ENCODE measurements at places on chromosomes 7 and 10. TPM values are rescaled to one million over a fixed set of nuclear protein-coding genes. Genes with fewer than 3 reads are reported as not detected.

EPC1 gene
- 38.3 TPM for total RNA-seq

DNA sequence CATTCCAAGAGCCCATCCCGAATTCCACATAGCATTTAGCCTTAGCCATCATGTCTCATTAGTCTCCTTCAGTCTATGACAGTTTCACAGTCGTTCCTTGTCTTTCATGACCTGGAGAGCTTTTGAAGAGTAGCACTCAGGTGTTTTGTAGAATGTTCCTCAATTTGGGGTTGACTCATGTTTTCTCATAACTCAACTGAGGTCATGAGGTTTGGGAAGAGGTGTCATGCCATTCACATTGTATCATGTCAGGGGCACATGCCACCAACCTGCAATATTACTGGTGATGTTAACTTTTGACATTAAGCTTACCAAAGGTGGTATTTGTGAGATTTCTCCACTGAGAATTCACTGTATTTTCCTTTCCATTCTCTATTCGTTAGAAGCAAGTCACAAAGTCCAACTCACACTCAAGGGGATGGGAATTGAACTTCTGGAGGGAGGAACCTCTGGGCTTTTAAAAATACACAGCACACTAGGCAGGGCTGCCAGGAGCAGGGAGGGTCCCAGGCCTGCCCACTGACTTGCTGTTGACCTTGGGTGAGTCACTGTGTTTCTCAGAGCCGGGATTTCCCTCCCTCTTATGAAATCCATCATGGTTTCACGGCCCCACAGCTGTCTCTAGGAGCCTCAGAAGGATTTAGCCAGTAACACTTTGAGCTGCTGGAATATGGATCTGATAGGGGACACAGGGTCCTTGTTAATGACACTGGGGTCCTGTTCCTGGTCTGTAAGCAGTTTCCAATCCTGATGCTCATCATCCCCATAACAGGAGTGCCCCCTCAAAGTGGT, 74.4 kb upstream of the TCF7L2 start:
- peak; percentile 2 for DNase-seq

DNA sequence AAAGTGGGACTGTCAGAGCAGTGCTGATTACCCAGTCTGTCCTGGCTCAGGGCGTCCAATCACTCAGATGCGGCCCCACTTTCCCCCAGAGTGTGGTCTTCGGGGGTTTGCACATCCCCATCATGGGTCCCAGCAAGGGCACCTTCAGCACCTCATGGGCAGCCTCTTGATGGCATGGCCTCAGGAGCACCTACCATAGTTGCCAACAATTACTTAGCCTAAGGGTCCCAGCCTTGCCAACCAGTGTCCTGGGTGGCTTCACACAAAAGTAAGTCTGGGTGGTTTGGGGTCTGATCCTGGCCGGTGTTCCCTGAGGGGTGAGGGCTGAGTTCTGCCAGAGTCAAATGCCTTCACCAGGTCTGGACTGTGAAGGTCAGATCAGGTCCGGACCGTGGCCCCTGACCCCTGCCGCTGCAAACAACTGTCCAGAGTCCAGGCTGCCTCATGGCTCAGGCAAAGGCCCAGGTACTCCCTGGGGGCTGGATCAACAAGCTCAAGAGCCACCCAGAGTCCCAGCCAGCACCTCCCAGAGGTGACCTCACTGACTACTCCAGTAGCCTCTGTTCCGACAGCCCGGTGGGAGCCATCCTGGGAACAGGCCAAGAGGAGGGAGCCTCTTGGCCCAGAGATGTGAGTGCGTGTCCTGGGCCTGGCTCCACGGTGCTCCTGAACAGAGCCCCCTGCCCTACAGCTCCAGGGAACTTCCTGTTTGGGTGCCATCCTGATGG, 6.2 kb upstream of the MARVELD1 start:
- no peak for DNase-seq

RNF148 gene
- not detected for total RNA-seq

IFIT3 gene
- total RNA-seq = 6.7 TPM

- no peak for DNase-seq
These were observed 33.2 kb downstream of the COL17A1 start for GRCh38 chr10:104052431-104052830.

DNA sequence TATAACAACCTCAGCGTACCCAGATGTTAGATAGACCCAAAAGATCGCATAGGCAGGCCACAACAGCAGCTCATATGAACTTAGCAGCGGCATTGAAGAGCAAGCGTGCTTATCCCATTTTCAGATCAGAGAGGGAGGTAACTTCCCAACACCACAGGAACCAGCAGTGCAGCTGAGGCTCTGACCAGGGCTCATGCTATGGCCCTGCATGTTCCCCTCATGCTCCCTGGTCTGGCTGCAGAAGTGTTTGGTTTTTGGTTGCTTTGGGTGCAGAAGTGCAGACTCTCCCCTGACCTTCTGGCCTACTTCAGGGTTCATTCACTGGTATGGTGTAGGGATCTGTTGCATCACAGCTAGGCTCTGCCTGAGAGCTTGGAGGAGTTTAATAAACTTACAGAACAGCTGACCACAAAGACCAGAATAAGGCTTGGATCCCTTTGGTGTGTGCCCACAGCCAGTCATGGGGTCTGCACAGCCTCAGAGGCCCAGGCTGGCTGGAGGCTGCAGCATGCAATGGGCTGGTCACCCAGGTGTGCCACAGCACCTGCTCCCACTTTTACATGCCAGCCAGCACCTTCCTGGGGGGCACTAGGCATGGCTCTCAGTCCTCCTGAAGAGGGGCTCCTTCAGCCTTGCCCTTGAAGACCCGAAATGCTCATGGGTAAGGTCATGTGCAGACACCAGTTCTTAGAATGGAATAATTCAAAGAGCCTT, 9.1 kb upstream of the CXCL12 start:
- DNase-seq = no peak

DNA sequence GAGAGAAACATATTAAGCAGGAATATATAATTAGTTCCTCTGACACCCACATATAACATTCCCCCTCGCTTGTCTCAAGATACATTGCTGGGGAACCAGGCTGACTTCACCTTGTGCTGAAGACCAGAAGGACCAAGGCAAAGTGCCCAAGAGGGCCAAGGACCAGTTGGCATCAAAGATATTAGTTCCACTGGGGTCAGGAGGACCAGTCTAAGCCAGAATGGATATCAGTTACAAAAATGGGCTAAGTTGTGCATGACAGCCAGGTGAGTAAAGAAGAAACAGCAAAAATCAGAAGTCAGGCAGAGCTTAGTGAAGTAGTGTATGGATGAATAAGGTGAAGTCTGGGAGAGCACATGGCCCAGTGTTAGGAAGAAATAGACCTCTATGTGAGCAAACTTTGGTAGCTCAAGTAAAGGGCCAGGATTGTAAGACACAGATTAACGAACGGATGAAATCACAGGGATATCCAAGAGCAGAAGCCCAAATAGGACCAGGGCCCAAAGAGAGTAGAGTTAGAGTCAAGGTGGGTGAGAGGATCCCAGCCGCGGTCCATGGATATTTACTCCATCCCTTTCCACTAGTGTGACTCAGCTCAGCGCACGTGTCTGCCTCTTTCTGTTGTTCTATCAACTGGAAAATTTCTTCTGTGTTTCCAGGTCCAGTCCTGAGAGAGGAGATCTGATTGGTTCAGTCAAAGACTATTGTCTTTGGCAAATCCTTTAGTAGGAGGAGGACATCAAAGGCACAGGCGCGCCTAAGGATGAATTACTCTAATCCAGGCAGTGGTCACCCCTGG, 5.0 kb downstream of the CALD1 start:
- DNase-seq = no peak

DNA sequence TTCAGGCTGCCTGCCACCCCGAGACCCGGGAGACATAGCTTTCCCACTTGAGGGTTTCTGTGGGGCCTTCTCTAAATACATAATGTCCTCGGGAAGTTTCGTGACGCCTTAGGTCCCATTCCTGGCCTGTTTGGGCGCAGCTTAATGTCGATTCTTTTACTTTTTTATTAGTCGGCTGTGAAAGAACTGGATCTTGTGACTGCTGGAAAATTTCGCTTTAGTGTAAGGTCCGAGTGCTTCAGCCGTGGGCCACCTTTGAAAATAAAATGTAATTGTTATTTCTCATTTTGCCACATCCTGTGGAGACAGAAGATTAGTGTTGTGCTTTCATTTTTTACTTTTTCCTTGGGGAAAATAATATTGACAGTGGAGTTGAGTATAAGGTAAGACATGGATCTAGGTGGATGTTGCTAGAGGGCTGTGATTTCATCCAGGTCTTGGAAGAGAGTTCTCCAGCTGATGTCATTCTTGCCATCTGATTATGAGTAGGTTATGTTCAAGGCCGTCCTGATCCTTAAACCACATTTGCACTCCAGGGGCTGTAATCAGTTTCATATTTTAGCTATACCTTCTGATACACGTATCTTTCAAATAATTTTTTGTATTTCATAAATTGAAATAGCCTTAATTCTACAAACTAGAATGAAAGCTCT, 830 bp downstream of the RAB18 start:
- no peak for DNase-seq

ADAM8 gene
- total RNA-seq = 218 TPM

DGKI gene
- total RNA-seq = 17.8 TPM
